ENCODE measurements at places on chromosomes 7 and 10. TPM values are rescaled to one million over a fixed set of nuclear protein-coding genes. Genes with fewer than 3 reads are reported as not detected.

DNA sequence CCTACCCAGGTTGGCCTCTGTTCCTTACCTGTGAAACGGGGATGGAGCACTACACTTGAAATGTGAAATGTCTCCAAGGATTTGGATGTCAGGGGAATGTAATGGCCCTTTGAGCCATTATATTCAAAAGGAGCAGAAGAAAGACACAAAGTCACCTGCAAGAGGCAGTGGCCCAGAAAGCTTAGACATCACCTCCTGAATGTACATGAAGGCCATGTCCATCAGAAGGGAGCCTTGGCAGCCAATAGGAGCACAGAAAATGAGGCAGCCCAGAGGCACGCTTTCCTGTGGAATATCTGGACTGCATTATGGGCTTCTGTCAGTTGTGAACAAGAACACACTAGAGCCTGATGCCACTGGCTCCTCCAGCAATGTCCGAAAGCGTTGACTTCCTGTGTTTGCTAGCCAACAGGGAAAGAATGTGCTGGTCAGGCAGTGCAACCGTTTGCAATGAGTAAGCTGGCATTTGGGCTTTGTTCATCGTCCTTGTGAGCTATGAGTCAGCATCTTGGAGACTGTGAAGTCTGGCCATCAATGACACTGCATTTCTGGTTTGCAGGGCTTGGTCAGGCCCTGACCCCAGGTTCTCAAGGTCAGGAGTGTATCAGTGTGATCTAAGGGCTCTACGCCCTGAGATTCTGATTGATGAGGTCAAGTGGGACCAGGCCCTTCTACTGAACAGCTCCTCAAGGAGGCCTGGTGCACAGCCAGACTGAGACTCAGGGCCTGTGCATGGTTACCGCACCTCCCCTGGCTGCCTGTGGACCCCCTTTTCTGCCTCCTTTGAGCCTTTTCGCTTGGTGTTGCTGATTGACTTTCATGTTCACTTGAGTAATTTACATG lies 222.4 kb downstream of the RPS24 start:
- peaks cover 19% of the 10 kb centered on the region for H3K4me1 ChIP-seq
- no peak for DNase-seq
- no peaks in the 10 kb centered on the region for H3K27me3 ChIP-seq
- no peaks in the 10 kb centered on the region for H3K36me3 ChIP-seq
- H3K4me3 ChIP-seq: no peak overlapping the region

- H3K4me3 ChIP-seq: no peak overlapping the region
- H3K36me3 ChIP-seq: no peaks in the 10 kb centered on the region
- no peaks in the 10 kb centered on the region for H3K27me3 ChIP-seq
- peaks cover 10% of the 10 kb centered on the region for H3K4me1 ChIP-seq
- H3K27ac ChIP-seq: no peak overlapping the region
Measured at GRCh38 chr7:42091461-42092291, 145.3 kb downstream of the GLI3 start.

- no peak overlapping the region for H3K4me3 ChIP-seq
- H3K27ac ChIP-seq: no peak overlapping the region
- H3K36me3 ChIP-seq: no peaks in the 10 kb centered on the region
- no peaks in the 10 kb centered on the region for H3K4me1 ChIP-seq
- no peaks in the 10 kb centered on the region for H3K27me3 ChIP-seq
Measured at GRCh38 chr10:57925045-57925444, 342.6 kb downstream of the IPMK start.

GRCh38 chr10:102758240-102758932 lies 14.6 kb downstream of the WBP1L start:
- peak overlapping the region; percentile 71 for H3K27ac ChIP-seq
- H3K27me3 ChIP-seq: no peaks in the 10 kb centered on the region
- H3K4me1 ChIP-seq: peaks cover 57% of the 10 kb centered on the region
- no peak for DNase-seq
- H3K4me3 ChIP-seq: peak overlapping the region; percentile 17

DNA sequence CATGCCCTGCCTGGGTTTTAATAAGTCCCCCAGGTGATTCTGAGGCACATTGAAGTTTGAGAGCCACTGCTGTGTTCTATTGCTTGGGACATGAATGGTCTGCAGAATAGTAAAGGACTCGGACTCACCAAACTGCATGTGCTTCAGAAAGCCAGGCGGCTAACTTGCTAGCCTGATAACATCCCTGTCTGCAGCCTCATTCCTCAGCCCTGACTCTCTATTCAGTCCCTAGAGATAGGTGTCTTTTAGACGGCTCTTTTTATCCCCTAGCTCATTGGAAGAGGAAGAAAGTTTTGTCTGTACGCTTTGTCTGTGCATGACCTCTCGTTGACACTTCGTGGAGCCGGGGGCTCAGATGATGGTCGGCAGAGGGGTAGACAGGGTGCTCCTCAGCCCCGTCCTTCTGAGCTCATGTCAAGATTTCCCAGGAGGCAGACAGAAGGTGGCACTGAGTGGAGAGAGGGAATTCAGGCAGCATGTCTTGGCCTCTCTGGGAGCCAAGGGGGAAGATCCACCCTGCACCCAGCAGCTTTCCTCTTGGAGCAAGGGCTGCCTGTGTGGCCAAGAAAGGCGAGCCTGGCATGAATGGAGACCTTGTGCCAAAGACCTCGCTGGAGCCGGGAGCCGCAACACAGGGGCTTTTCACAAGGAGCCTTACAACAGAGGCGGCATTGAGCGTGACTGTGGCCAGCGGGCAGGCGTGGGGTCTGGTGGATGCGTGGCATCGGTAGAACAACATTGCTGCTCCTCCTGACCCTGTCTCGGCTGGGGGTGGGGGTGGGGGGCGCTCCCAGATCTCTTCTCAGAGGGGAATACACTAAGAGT lies 51.1 kb upstream of the PODXL start:
- H3K4me3 ChIP-seq: no peak overlapping the region
- H3K27ac ChIP-seq: no peak overlapping the region
- no peaks in the 10 kb centered on the region for H3K36me3 ChIP-seq
- H3K4me1 ChIP-seq: peaks cover 48% of the 10 kb centered on the region
- no peaks in the 10 kb centered on the region for H3K27me3 ChIP-seq
- DNase-seq: no peak

DNA sequence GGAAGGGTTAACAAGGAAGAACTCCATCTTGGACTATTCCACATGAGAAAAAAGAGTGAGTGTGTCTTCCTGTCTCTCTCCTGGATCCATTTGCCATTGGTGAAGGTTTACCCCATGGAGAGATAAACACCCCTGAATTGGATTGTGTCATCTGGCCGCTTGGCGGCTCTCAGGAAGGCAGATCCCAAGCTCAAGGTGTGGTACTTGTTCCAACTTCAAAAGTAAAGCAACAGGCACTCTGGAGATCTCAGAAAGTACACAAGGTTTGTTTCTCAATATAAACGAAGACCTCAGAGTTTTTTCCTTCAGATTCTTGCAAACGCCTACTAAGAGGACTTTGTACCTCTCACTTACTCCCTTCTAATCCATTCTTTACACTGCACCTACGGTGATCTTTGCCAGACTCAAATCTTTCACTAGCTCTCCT lies 116.7 kb downstream of the REEP3 start:
- H3K27ac ChIP-seq: no peak overlapping the region
- no peaks in the 10 kb centered on the region for H3K27me3 ChIP-seq
- H3K36me3 ChIP-seq: no peaks in the 10 kb centered on the region
- H3K4me1 ChIP-seq: peaks cover 4% of the 10 kb centered on the region
- DNase-seq: no peak
- H3K4me3 ChIP-seq: no peak overlapping the region

DNA sequence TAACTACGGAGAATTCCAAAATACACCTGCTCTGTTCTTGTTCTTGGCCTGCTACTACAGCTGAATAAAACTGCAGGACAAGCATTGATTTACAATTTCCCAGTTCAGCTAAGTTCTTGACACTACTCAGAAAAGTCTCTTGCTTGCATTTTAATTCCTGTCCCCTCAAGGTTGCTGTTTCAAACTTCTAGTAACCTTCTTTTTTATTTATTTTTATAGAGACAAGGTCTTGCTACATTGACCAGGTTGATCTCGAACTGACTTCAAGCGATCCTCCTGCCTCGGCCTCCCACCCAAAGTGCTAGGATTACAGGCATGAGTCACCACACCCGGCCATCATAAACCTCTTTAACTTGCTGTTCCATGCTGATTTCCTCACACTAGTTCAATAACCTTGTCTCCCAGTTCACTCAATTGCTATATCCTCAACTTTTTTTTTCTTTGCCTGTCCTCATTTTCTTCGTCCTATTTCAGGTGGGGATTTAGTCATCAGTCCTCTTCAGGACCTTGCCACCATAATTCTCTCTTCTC lies 79.9 kb downstream of the ARHGAP21 start:
- H3K27ac ChIP-seq: no peak overlapping the region
- H3K4me3 ChIP-seq: no peak overlapping the region
- no peaks in the 10 kb centered on the region for H3K36me3 ChIP-seq
- no peaks in the 10 kb centered on the region for H3K27me3 ChIP-seq

- no peak overlapping the region for H3K27ac ChIP-seq
- no peak overlapping the region for H3K4me3 ChIP-seq
- H3K27me3 ChIP-seq: peaks cover 64% of the 10 kb centered on the region
Measured at GRCh38 chr10:2925631-2926030, 141.7 kb upstream of the PFKP start.

DNA sequence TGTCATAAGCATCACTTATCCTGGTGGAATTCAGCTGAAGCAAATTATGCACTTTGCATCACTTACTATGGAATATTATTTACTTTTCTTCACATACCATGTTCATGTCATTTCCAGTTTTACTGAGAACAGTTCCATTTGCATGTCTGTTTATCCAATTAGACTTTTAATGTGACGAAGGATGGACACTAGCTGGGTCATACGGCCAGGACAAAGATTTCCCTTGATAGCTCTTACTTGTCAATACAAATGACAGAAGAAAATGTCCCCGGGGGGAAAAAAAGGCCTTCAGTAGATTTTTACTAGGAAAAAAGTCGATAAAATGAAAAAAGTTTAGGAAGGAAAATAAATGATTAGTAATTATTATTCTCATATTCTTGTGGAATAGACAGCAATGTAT lies 106.6 kb downstream of the RAPGEF5 start:
- H3K4me1 ChIP-seq: peaks cover 30% of the 10 kb centered on the region
- H3K36me3 ChIP-seq: no peaks in the 10 kb centered on the region
- no peak for DNase-seq
- no peak overlapping the region for H3K27ac ChIP-seq

DNA sequence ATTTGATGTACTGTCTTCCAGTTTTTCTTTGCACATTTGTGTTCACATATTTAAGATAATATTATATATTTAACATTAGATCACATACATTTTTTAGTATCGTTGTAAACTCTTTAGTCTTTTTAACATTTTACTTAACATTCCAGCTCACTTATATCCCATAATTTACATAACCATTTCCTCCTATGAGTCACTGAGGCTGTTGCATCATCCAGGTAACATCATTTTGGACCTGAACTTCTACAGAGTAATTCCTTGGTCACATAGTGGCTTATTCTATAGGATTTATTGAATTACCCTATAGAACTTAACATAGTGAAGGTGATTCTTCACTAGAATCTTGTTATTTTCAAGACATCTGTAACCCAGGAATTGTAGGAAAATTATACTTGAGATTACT lies 194.4 kb downstream of the POU6F2 start:
- no peak overlapping the region for H3K4me3 ChIP-seq
- no peak for DNase-seq
- no peaks in the 10 kb centered on the region for H3K36me3 ChIP-seq
- no peaks in the 10 kb centered on the region for H3K27me3 ChIP-seq

DNA sequence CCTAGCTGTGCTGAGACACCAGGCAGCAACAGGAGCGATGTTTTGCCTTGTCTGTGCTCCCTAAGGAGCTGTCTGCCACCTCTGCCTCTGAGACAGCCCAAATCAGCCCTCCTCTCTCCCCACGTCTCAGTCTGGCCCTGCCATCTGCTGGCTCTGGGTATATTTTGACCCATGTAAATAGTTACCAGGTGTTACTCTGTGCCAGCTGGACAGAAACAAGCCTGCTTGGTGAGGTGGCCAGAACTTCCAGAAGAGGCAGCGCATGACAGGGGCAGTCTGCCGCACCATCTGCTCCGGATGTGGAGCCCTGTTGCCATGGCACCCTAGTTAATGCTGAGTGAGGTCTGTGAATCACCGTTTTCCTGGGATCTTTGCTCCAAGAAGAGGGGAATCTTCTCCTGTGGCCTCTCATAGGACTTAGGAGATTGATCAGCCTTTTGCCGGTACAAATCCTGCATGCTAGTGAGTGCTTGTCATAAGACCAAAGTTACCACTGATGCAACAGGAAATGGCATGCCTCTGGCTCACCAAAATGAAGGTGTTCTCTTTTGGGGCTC lies 31.8 kb downstream of the GSTO2 start:
- peak overlapping the region; percentile 31 for H3K4me3 ChIP-seq
- peak; percentile 75 for DNase-seq
- peaks cover 85% of the 10 kb centered on the region for H3K4me1 ChIP-seq
- H3K27ac ChIP-seq: peak overlapping the region; percentile 94

DNA sequence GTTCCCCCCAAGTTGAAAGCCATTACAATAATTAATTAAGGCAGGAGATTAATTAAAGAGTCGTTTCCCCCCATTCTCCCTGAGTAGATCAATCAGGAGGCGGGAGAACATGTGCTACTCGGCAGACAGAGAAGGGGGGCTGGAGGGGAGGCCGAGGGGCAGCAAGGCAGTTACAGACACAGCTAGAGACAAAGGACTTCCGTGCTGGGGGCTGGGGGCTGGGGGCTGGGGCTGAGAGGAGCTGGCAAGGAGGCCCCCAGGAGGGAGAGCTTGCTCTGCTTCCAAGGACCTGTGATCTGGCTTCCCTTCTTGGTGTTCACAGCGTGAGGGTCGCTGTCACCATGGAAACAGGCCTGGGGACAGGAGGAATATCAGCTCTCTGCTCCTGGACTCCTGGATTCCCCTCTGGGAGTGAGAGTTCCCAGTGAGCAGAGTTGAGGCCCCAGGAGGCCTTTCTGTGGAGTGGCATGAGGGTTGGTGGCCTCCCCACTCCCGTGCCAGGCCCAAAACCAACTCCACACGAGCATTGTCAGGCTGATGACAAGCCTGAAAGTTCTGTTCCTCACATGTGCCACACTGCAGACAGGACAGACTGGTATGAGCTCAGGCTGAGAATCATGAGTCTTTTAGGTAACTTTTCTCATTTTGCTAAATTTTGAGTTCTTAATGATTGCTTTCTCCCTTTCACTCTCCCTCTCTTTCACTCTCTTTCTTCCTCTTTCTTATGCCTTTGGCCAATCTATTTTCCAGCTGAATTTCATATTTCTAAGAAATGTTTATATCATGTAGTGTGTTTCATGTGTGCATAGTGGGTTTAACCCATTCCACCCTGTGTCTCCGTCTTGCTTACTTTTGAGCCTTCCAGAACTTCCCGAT lies 16.4 kb downstream of the FAM241B start:
- no peak for DNase-seq
- H3K4me1 ChIP-seq: no peaks in the 10 kb centered on the region
- peaks cover 30% of the 10 kb centered on the region for H3K27me3 ChIP-seq
- H3K27ac ChIP-seq: no peak overlapping the region

- no peak overlapping the region for H3K27ac ChIP-seq
- no peak for DNase-seq
- peaks cover 58% of the 10 kb centered on the region for H3K27me3 ChIP-seq
- peaks cover 13% of the 10 kb centered on the region for H3K4me1 ChIP-seq
Measured at GRCh38 chr7:101744588-101744987, 72.8 kb upstream of the CUX1 start.

Gene TLX1
- not detected for total RNA-seq

Gene NPC1L1
- total RNA-seq: 0.19 TPM

Gene GPER1
- 3.0 TPM for total RNA-seq

Gene CALHM3
- total RNA-seq: not detected

Gene ITIH5
- total RNA-seq: 10.8 TPM

Gene GIMAP6
- total RNA-seq: 24.3 TPM
